ENCODE measurements at places on chromosomes 1 and 21.

DNA sequence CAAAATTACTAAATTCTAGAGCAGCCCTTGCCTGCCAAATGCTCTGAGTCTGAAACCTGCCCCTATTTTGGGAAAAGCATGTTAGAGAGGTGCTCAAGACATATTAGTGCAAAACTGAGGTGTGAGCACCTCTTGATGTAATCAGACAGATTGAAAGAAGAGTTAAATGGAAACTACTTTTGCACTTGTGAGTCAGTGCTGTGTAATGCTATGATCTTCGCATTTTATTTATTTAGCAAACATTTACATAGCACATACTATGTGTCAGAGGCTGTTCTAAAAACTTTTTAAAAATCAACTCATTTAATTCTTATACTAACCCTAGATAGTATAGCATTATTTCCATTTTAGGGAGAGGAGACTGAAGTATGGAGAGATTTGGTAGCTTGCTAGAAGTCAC lies 138.1 kb downstream of the ELAVL4 start:
- DNase-seq: no peak

GRCh38 chr1:162228586-162228985 lies 148.1 kb downstream of the SPATA46 start:
- no peak for DNase-seq

GRCh38 chr1:244165701-244166100 lies 114.6 kb downstream of the ZBTB18 start:
- no peak for DNase-seq

DNA sequence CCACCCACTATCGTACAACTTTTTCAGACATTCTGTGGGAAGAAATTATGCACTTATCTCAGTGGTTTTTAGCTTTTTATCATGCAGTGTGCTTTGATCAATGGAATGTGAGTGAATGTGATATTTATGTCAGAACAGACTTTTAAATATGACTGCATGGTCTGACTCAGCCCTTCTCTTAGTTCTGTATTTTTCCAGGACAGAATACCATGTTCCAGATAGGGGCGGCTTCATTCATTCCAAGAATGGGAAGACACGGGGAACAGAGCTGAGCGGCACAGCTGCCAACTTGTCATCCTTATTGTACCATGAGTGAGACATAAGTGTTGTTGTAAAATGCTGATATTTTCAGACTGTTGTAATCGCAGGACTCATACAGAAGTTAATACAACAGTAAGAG lies 214.6 kb upstream of the NCAM2 start:
- DNase-seq: no peak

- no peak for DNase-seq
These were observed 154.2 kb downstream of the ZNF326 start for GRCh38 chr1:90149101-90149500.

DNA sequence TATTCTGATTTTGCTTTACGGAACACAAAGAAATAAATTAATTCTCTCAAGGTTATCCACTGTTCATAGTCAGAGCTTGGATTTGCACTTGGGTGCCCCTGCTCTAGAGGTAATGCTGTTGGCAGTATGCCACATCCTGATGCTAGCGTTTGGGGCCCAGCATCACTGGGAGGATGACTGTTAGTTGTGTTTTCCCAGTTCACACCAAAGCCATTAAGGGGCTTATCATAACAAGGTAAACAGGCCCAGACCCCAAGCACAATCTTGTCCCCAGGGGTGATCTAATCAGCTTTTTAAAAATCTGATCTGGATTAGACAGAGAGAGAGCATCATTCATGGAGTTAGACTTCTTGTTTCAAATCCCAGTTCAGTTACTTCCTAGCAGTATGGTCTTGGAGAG lies 60.2 kb upstream of the PBX1 start:
- no peak for DNase-seq

GRCh38 chr1:101957771-101958170 lies 39.0 kb downstream of the OLFM3 start:
- no peak for DNase-seq

DNA sequence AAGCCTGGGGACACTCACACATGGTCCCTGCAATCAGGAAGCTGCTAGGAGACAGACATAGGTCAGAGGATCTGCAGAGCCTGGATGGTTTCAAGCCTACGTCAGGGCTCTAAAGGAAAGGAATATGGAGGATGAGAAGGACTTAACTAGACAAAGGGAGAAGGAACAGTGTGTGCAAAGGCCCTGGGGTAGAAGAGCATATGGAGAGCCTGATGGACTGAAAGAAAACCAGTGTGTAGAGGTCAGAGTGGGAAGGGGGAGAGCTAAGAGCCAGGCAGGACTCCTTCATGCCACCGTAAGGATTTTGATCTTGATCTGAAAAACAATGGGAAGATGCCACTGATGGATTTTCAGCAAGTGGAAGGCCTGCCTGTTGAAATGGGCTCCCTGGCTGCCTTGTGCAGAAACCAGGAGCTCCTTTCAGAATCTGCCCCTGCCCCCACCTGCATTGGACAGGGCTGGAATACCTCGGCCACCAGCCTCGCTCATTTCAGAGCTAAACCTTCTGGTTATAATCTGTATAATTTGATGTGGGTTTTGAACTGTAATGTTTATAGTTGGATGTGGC lies 8.6 kb downstream of the FHAD1 start:
- DNase-seq: no peak

Data from activated CD4-positive, alpha-beta T cell treated with anti-CD3 and anti-CD28 coated beads for 48 hours (primary cell).